ENCODE measurements at places on chromosomes 1 and 21.

DNA sequence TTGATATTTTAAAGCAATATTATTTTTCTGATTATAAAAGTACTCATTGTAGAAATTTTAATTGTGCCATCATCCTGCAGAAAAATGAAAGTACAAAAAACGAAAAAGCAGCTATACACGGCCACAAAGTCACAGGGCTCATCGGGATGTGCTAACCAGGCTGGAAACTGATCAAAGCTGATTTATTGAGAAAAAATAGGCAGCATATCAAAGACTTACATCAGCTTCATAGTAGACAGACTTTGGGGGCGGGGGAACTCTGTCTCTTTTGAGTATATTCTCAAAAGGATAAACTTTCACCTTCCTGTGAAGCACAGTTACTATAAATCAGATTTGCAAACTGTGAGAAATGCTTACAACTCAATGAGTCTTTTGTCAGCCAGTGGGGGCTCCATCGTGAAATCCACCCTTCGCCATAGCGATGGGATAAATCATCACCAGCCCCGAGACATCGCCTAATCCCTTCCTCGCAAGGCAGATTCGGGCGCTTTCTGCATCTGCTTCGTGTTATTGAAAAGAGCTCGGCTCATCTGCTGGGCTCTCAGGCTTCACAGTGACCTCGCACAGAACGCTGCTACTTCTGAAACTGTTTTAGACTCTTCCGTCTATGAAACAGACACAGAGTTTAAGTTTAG is 69.2 kb upstream of the ERG start:
- DNase-seq = no peak

- no peak for DNase-seq
Measured at GRCh38 chr1:228782662-228783417, 47.6 kb downstream of the RHOU start.

DNA sequence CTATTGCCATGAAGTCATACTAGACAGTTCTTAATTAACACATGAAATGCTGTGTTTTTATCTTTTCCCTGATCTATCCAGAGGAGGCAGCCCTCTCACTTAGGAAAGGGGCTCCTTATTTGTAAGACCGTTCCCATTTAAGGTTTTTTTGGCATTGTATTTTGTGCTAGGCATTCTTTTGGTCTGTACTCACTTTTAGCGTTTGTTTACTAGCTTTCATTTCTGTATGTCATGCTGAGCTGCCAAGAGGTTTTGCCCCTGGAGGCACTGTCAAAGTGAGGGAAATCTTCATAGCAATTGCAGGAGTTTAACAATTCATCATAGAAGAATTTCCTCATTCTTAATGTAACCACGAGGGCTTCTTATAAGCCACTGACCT is 59.5 kb downstream of the MTR start:
- DNase-seq = no peak

DNA sequence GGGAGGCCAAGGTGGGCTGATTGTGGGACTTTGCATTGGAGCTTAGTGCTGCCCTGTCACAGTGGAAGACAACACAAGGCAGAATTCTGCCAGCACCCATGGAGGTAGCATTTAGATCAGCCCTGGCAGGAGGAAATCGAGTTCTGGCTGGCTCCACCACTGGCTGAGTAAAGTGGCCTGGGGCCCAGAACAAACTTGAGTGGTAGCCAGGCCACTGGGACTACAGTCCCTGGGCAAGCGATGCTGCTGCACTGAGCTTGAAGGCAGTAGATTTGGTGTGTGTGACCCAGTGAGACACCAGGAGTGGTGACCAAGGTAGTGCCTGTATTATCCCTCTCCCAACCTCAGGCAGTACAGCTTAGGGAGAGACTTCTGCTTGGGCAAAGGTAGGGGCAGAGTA is 22.5 kb upstream of the UHMK1 start:
- DNase-seq = no peak

- DNase-seq = no peak
Measured at GRCh38 chr1:89953131-89953626, 41.7 kb upstream of the ZNF326 start.

GRCh38 chr1:101996825-101997465 is at the start of gene OLFM3:
TSS of gene OLFM3 (minus strand) at chr1:101996926.
- no peak for DNase-seq

DNA sequence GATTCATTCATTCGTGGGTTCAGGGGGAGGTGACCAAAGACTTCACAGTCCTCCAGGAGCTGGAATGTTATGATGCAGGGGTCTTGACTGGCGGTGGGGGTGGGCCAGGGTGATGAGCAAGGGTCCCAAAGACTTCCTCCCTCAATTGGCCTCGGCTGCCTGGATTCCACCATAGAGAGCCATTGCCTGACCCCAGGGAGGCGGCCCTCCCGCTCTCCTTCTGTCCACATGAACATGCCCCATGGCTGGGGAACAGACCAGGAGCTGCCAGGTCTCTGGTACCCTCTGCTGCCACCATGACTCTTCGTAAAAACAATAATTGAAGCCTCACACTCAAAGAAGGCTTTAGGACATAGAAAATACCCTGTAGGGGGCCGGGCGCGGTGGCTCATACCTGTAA is 102.5 kb upstream of the CASZ1 start:
- no peak for DNase-seq

GRCh38 chr1:1407636-1408318 is 684 bp upstream of the MRPL20 start:
- DNase-seq = no peak

DNA sequence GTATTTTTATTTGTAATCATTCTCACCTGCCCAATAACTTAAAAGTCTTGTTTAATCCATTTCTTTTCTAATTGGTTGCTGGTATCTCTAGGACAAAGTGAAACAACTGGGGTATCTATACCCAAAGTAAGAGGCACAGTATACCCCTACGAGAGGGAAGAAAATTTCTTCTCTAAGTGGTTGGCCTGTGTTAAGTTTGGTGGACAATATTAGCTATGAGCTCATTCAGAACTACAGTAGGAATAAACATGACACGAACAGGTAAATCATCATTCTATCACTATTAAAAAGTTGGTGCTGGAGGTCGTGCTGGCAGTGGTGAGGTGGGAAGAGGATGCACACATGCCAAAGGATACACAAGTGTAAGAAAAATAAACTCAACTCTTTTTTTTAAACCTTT is 99.6 kb downstream of the ZNF644 start:
- no peak for DNase-seq

GRCh38 chr1:88979749-88980116 is 12.7 kb downstream of the KYAT3 start:
- no peak for DNase-seq

DNA sequence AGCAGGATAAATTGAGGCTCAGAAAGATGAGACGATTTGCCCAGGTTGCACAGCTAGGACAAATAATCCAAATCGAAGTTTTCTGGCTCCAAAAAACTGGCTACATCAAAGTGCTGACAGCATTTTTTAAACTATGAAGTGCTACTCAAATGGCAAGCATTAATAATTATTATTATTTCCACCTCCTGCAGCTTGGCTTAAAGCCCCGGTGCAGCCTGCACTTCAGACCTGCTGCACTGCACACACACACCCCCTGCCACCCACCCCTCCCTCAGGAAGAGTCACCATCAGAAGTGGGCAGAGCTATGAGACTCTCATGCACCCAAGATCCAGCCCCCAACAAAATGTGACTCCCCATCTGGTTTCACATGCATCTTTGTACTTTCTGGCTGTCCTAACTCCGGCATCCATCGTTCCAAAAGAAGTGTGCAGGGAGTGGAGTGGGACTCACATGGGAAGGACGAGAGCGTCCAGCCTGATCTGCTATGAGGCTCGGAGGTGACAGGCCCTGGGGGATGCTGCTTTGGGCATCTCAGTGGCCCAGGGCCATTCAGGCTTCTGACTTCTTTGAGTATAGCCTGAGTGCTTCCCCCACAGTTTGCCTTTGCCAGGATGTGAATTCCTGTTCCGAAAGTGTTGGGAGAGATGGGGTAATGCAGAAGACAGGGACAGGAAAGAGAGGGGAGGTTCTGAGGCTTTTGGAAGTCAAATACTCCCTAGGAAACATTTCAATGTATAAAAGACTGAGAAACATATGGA is 65.0 kb upstream of the FAM20B start:
- no peak for DNase-seq

- DNase-seq = no peak
Measured at GRCh38 chr1:61293197-61293596, 210.8 kb downstream of the NFIA start.

DNA sequence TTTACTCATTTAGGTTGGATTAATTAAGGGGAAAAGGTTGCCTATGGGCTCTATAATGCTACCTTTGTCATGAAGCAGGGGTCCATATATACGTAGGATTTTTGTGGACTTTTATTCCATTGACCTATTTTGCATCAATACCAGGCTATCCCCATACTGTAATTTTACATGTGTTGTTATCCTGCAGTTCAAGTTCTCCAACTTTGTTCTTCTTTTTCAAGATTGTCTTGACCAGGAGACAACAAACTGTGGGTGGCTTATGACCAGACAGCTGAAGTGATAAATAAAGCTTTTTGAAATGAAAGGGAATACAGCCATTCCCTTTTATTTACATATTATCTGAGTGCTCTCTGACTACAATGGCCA is 345.7 kb downstream of the BARHL2 start:
- no peak for DNase-seq

- DNase-seq = no peak
Measured at GRCh38 chr1:116457946-116458604, 85.0 kb downstream of the ATP1A1 start.

DNA sequence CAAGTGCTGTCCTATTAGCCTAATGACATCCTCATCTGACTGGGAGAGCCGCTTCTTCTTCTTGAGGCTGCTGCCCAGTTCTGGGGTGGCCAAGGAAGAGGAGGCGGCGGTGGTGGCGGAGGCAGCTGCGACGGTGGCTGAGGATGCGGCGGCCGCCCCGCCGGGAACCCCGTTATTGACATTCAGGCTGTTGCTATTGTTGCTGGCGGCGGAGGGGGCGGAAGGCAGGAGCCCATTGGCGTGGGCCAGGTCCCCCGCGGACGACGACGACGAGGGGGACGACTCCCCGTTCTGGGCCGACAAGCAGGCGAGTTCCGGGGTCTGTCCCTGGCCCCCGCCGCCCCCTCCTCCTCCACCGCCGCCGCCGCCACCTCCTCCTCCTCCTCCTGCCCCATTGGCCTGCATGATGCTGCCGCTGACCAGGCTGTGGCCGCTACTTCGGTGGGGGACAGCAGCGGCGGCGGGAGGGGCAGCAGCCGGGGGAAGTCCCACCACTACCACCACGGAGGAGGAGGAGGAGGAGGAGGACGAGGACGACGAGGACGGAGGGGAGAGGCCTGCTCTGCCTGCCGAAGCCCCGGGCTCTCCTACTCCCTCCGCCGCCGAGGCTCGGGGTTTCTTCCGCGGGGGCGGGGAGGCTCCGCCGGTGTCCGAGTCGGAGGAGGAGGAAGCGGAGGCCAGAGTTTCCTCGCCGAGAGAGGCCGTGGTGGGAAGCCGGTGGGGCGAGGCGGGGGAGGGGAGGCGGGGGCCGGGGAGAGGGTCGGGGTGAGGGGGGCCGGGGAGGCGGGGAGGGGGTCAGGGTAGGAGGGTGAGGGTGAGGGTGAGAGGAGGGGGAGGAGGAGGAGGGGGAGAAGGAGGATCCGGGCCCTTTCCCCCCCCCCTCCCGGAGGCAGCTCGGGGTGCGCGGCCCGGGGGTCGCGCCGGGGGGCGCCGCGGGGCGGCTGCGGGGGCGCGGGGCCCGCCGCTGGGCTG is 610 bp downstream of the WDR26 start:
- DNase-seq = peak; percentile 54

DNA sequence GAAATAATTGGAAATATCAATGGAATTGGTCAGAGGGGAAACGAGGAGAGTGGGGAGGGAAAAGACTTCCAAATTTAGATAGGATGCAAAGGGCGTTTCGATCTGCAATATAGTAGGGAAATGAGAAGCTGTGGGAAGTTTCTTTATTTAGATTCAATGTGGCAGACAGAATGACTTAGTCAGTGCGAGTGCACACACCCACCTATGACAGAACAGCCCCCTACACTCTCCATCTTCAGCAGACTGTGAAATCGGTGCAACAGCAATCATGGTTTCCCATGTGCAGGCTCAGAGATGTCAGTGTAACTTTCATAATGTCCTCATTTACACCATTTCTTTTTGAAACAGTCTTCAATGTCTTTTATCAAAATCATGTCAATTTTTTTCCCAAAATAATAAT is 46.0 kb downstream of the DIP2A start:
- no peak for DNase-seq

GRCh38 chr1:25036117-25036546 is 106.1 kb upstream of the RUNX3 start:
- DNase-seq = no peak

DNA sequence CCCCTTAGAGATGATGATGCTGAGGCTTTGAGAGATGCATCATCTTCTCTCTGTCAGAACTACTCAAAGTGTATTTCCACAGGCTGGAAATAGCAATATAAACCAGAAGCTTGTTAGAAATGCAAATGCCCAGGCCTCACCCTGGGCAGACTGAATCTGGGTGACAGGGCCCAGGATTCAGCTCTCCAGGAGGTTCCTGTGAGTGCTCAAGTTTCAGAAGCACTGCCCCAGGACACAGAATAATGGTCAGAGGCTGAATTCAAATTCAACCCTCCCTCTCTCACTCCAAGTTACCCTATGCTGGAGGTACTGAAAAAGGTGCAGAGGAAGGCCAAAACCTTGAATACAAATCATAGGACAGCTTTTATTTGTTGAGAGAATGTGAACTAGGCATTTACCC is 98.5 kb upstream of the NGF start:
- no peak for DNase-seq

DNA sequence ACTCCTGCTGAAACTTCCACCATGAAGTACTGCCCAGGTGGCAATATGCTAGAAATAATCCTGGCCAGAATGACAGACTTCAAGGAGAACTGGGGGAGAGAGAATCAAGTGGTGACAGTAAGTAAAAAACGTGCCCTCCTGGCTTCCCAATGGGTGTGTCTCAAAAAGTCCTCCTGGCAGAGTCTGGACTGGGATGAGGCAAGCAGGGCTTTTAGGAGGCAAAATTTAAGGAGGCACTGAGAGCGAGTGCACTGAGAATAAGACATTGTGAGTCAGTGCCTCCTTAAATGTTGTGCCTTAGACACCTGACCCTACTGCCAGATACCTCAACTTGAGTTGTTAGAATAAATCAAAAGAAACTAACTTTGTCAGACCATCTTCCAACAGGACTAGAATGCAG is 2.2 kb downstream of the LRRC52 start:
- DNase-seq = no peak

DNA sequence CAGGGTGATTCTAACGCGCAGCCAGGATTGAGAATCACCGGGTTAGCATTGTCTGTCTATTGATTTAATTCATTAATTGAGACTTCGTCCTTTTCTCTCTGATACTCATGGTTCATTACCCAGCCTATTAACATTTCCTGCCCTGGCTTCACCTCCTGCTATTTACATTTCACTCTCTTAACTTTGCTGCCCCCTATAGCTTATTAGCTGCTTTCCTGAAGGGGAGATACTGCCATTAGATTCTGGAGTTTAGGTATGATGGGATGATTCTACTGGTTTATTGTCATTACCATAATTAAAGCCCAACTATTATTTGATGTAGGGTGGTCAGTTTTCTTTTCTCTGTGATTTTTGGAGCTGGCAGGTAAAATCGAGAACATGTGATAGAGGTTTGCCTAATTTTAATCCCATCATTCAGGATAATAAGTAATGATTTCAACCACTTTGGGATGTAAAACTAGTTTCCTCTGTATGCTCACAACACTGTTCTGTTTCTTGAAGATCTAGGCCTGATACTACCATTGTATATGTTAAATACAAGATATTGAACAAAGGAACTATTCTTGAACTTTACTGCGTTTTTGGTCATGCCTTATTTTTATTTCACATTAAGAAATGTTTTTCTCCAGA is 6.4 kb downstream of the PPP2R5A start:
- DNase-seq = no peak

- DNase-seq = peak; percentile 90
Measured at GRCh38 chr1:32335790-32336590, at the start of gene MARCKSL1. TSS of gene MARCKSL1 (minus strand) at chr1:32336233. CDS start at chr1:32336033, 200 bp downstream.
